ENCODE measurements at places on chromosomes 12 and 14.

DNA sequence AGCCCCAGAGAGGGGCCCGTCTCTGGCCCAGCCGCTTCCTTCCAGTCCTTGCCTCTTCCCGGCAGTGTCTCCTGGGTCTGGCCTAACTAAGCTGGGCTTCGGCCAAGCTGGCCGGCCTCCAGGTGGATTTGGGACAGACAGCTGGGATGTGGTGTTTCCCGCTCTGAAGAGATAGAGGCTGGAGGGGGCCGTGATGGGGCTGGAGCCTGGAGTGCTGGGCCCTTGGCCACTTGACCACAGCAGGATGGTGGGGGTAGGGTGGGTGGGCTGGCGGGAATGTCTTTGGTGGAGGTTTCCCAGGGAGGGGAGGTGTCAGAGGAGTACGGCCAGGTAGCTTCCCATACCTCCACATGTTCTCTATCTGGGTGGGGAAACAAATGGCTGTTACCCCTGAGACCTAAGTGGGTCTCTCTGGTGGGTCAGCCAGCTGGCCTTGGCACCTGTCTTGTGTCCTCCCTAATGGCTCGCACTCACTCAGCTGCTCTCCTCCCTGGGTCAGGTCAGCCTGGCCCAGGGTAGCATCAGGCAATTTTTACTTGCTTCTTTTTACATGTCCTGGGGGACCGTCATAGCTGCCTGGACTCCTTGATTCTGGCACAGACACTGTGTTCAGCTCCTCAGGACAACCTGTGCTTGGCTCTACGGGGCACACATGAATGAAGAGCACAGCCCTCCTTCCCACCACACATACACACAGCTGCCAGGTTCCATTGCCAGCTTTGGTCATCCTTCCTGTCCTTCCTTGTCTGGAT, 19.8 kb upstream of the PGF start:
- DNase-seq: no peak

GRCh38 chr12:129911428-129912049, 7.7 kb upstream of the TMEM132D start:
- no peak for DNase-seq

- DNase-seq: no peak
Measured at GRCh38 chr12:45409966-45410365, 194.1 kb downstream of the ANO6 start.

DNA sequence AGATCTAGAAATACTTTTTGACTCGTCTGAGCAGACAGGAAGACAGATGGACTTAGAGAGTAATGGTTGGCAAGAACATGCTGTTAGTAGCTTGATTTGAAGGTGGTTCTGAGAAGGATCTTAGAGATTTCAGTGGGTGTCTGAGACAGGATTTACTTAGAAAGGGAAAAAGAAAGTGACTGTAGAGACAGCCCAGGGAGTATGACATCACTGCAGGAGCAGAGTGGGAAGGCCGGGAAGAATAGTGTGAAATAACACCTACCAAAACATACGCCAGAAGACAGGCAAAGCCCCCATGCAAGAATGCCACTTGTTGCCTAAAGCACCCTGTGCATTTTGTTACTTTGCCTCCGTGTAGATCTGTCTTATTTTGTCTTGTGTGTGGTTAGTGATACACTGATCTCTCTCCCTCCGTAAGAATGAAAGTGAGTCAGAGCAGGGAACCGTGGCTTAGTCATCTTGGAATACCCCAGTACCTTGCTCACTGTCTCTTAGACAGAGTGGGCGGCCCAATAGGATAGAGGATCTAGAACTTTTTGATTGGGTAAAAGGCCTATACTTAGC, 161.3 kb upstream of the IFNG-AS1 start:
- DNase-seq: peak; percentile 43

- no peak for DNase-seq
Measured at GRCh38 chr14:58488550-58488949, 61.0 kb downstream of the KIAA0586 start.

DNA sequence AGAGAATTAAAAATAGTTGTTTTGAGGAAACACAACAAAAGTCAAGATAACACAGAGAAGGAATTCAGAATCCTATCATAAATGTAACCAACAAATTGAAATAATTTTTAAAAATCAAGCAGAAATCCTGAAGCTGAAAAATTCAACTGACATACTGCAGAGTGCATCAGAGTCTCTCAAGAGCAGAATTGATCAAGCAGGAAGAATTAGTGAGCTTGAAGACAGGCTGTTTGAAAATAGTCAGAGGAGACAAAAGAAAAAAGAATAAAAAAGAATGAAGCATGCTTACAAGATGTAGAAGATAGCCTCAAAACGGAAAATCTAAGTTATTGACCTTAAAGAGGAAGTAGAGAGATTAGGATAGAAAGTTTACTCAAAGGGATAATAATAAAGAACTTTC, 65.8 kb upstream of the PPP2R5C start:
- no peak for DNase-seq

GRCh38 chr14:91146661-91147060, 32.8 kb downstream of the DGLUCY start:
- no peak for DNase-seq

GRCh38 chr12:87656311-87656710, 372.9 kb downstream of the C12orf50 start:
- DNase-seq: no peak

DNA sequence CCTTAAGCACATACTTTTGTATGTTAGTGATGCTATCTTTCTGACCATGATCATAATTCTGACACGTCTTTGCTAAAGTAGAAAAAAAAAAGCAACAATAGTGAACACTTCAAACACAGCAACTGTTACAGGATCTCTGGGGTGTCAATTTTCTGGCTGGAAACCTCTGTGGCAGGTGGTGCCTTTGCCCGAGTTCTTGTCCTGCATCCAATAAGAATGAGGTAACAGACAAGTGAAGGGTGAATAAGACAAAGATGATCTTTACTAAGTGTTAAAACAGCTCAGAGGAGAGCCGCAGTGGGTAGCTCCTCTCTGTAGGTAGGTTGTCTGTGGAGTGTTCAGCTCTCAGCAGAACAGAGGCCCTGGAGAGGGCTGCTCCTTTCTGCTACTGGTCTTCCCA, 20.9 kb upstream of the PLBD1 start:
- DNase-seq: no peak

- no peak for DNase-seq
Measured at GRCh38 chr14:67524634-67524963, 8.5 kb upstream of the PLEKHH1 start.

Measured in activated T-helper 9 cell treated with anti-CD3 and anti-CD28 coated beads, Interleukin-2, amount 50 U/mL, for 16 hours (primary cell).